ENCODE measurements at places on chromosomes 6 and 20.

DNA sequence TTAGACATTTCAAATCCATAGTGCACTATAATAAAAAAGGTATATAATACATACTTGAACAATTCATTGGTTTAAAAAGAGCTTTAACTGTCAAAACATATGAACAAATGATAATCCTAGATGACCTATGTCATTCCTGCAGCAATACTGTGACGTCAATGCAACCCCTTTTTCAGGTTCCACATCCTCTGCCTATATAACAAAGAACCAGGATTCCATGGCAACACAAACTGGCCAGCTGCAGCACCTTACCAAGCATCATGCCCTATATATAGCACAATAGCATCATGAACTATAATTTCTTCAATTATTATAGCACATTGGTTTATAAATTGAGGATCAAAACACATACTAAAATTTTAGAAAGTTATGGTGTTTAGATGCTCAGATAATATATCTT is 578 bp upstream of the PTCHD4 start:
- DNase-seq = peak; percentile 43

DNA sequence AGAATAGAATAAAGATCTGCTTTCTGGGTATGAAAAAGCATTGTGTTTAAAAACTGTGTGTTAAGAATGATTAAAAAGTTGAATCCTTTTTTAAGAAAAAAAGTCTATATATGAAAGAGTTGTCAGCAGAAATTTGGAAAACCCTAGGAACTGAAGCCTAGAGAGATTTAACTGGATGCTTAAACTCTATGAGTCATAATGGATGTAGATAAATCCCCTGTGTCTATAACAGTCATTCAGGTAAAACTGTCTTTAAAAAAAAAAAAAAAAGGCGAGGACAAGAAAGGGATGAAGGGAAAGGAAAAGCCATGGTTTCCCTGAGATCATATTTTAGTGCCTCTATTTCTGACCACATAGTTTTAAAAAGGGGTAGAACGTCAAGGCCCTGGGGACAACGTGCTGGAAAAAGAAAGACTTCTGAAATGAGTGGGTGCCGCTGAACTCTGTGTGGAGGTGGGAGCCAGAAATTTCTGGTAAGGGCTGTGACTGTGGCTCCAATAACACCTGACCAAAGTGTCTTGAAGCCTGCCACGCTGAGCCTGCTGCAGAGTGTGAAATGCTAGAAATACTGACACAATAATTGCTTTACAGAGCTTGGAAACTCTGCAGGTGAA is 302.6 kb upstream of the ARID1B start:
- DNase-seq = no peak

GRCh38 chr6:106527979-106528378 is 101.3 kb downstream of the RTN4IP1 start:
- DNase-seq = no peak

- no peak for DNase-seq
Observed at GRCh38 chr6:42555477-42556457, 8.1 kb upstream of the UBR2 start.

- DNase-seq = no peak
Observed at GRCh38 chr6:140209775-140210174, 835.3 kb upstream of the CITED2 start.

- no peak for DNase-seq
Observed at GRCh38 chr20:63079971-63080370, 73.2 kb upstream of the BHLHE23 start.

DNA sequence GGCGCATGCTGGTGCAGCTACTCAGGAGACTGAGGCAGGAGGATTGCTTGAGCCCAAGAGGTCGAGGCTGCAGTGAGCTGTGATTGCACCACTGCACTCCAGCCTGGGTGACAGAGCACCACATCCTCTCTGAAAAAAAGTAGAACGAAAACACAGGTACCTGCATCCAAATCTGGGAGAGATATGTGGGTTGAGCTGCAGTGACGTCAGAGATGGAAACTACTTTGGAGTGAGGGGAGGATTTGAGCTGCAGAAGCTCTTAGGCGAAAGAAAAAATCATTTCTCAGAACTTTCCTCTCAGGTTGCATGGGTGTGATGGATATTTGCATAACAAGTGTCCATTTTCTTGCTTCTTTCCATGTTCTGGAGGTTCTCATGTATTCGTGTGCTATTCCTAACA is 4.0 kb upstream of the TULP1 start:
- DNase-seq = no peak

DNA sequence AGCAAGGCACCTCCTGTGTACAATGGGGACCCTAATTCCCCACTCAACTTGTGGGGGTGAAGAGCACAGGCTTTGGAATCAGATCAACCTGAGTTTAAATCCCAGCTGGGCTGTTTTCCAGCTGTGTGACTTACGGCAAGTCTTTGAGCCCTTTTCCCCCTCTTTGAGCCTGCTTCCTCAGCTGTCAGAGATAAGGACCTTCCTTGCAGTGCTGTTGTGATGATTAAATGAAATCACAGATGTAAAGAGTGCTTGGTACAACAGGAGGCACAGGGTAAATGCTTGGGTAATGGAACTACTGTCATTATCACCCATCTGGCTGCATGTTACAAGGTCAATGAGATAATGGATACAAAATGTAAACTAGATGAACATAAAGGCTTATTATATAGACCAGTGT is 3.2 kb downstream of the SNX21 start:
- DNase-seq = no peak

DNA sequence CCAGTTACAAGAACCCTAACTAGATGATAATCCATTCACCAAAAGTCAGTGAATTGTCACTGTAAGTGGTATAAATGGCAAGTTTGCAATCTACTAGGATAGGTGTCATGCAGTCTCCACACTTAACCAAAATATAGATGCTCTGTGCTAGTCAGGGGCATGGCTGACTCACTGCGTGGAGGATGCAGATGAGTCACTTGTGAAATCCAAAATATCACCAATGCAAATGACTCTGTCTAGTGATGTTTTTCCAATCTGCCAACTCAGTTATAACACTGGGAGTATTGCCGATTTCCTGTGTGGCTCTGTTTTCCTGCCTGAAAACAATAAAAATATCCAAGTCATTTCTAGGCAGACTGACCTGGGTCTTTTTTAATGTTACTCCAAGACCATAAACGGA is 47.8 kb upstream of the NRSN1 start:
- no peak for DNase-seq

GRCh38 chr6:105849746-105850145 is 236.4 kb upstream of the PRDM1 start:
- DNase-seq = no peak

GRCh38 chr20:24507182-24507853 is 37.9 kb downstream of the SYNDIG1 start:
- DNase-seq = no peak

DNA sequence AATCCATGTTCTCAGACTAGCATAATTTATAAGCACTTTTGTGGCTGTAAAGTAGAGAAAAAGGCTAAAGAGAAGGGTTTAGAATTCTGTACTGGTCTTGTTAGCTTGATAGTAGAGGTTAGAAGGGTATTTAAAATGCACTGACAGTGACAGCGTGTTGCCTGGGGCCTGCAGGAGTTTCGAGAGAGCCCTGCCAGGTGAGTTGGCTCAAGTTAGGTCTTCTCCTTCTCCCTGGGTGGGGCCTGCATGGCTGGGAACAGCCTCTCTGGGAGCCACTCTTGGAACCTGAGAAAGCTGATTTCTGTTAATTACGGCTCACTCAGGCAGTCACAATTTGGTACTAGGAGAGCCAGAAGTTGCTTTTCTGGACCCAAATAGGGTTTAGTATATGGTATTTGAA is 103.7 kb downstream of the ARID1B start:
- peak; percentile 13 for DNase-seq

GRCh38 chr6:29547573-29547972 is 12.0 kb downstream of the UBD start:
- no peak for DNase-seq

DNA sequence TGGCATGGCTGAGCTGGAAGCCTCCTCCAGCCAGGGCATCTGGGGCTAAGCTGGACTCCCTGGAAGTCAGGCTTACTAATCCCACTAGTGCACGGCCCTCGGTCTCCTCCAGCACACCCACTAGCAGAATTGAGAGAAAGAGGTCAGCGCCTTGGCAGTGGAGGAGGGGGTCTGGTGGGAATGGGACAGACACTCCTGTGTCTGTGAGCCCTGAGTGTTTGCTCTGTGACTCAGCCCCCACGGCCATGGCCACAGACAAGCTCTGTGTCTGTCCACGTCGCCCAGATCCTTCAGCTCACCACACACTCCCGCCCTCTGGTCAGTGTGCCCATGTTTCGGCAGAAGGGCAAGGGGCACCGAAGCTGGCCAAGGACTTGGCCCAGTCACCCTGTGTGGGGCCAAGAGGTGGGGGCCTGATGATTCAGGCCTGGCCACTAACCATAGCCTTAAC is 8.8 kb downstream of the MDFI start:
- no peak for DNase-seq

- DNase-seq = peak; percentile 28
Observed at GRCh38 chr20:52104546-52105441, 86.8 kb downstream of the ZFP64 start.

DNA sequence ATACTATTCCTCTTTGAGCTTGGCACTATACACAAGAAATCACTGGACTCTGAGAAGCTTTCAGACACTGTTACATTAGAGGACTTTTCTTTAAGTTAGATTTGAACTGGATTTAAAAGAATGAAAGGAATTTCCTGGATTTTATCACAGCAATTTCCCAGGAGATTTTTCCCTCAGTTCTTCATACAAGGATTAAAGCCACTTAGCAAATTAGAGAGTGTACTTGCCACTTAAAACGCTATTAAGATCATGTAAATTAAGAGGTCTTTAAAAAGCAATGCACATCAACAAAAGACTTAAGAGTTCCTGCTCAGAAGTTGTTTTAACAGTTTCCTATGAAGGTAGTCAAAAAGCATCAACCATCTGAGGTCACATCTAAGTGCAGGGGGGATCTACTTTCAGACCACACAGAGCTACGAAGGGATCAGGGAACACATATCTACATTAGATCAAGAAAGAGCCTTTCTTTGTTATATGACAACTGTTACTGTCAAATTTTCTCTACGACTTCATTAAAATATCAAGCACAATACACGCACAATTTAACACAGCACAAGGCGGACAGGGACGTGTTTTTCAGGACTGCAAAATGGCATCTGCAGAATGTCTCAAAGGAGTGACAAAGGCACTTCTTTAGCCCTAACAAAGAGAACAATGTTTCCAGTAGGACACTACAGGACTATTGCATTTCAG is 65.8 kb downstream of the EPB41L2 start:
- no peak for DNase-seq

DNA sequence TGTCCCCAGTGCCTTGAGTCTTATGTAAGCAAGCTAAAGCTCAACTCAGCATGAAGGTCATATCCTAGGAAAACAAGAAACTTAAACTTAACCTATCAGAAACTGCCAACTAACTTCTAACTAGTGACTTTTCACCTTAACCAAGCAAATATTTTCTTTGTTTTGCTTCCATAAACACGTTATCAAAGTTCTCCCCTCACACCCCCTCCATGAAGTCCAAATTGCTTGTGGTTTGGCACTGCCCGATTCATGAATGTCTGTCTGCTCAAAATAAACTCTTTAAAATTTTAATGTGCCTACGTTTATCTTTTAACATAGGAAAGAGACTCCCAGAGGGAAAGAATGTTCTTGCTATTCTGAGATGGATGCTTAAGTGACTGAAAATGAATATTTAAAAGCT is 34.9 kb downstream of the GSTA2 start:
- DNase-seq = no peak

GRCh38 chr20:45423700-45424099 is 7.8 kb downstream of the PIGT start:
- DNase-seq = no peak

DNA sequence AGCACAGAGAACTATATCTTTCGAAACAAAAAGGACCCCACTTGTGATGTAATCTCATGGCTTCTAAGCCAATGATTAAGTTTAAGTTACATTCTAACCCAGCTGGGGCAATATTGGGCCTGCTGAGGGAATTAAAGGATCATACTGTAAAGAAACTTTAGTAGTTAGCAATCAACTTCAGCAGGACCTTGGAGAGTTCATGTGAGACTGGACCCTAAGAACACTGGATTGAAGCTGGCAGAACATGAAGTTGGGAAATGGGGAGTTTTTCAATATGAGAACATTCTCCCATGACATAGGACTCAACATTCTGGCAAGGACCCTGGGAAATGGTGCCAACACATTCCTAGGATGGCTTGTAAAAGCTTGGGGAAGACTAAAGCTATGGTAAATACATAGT is 516.2 kb downstream of the PKHD1 start:
- no peak for DNase-seq

- no peak for DNase-seq
Observed at GRCh38 chr6:106084106-106084988, 1.8 kb upstream of the PRDM1 start.

GRCh38 chr6:133062077-133062476 is 179.1 kb upstream of the EYA4 start:
- DNase-seq = no peak
